ENCODE measurements at places on chromosomes 11 and 22.
A peak's percentile ranks its signal among the peaks of the same experiment; 100 is the strongest.

- DNase-seq: peak; percentile 89
Measured at GRCh38 chr11:33753304-33753967, 17.2 kb upstream of the CD59 start.

GRCh38 chr11:79428406-79428805, 12.4 kb downstream of the TENM4 start:
- no peak for DNase-seq

- no peak for DNase-seq
Measured at GRCh38 chr22:27159716-27160295, 502.4 kb downstream of the MIAT start.

GRCh38 chr11:61279934-61280659, 15.0 kb downstream of the VWCE start:
- DNase-seq: peak; percentile 22

DNA sequence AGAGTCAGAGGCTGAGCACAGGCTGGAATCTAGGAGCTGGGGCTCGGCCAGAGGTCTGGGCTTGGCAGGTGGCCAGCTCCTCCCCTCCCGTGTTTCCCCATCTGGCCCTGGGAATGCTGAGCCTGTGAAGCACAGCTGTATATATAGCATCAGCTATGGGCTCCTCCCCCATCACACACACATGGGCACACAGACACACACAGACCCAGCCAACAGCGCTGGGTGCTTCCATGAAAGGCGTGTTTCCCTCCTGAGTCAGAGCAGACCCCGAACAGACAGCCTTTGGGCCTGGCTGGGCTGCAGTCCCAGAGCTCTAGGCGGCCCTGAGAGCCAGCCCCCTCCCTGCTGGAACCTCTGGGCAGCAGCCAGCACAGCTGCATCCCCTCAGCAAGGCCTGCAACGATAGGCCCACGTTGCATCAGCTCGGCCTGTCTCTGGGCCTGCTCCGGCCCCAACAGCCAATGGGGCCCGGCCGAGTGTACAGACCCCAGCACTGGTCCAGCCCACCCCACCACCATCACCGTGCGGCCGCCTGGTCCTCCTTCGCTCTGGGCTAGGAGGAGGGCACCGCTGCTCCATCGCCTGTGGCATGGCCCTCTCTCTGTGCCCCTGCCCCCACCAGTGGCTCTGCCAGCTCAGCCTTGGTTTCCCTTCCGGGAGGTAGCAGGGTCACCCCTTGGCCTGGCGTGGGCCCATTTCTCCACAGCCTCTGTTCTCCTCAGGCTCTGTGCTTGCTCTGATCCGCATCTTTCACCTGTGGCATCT, 7.6 kb upstream of the SERPINH1 start:
- peak; percentile 99 for DNase-seq

- DNase-seq: no peak
Measured at GRCh38 chr22:40758390-40758789, 60.8 kb downstream of the SLC25A17 start.

DNA sequence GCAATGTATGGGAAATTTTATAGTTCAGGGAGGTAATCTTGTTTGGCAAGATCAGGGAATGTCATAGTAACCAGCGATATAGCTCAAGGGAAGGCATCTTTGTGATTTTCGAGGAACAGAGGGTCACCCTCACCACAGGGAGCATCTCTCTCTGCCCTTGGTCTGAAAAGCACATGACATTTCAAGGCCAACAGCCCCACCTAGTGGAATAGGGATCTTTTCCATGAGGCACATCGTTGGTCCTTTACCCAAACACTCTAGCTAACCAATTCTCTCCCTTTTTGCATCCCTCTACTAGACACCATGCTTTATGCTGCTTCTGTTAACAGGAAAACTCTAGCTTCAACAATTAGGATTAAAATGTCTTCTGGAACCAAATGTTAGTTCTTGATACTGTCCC, 179.0 kb downstream of the GRM5 start:
- peak; percentile 5 for DNase-seq

GRCh38 chr11:133399855-133400625, 132.3 kb downstream of the OPCML start:
- no peak for DNase-seq

DNA sequence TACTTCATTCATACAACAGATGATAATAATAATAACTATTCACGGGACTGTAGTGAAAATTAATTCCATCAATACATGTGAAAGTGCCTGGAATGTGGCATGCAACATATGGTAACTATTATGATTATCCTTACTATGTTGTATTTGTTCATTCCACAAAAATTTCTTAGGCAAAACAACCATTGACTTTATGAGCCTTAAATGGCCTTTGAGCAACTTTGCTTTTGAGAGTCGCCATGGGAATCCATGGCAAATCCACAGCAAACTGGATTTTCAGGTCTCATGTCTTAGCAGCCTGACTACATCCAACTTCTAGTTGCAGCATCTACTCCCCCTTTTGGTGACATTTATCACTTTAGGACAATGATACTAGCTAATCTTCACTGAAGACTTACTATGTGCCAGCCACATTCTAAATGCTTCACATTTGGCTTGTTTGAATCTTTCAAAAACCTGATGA, 56.8 kb downstream of the SLC1A2 start:
- DNase-seq: no peak

- no peak for DNase-seq
Measured at GRCh38 chr22:27993201-27993635, 74.2 kb upstream of the PITPNB start.

GRCh38 chr11:24861440-24861839, 364.6 kb downstream of the LUZP2 start:
- no peak for DNase-seq

DNA sequence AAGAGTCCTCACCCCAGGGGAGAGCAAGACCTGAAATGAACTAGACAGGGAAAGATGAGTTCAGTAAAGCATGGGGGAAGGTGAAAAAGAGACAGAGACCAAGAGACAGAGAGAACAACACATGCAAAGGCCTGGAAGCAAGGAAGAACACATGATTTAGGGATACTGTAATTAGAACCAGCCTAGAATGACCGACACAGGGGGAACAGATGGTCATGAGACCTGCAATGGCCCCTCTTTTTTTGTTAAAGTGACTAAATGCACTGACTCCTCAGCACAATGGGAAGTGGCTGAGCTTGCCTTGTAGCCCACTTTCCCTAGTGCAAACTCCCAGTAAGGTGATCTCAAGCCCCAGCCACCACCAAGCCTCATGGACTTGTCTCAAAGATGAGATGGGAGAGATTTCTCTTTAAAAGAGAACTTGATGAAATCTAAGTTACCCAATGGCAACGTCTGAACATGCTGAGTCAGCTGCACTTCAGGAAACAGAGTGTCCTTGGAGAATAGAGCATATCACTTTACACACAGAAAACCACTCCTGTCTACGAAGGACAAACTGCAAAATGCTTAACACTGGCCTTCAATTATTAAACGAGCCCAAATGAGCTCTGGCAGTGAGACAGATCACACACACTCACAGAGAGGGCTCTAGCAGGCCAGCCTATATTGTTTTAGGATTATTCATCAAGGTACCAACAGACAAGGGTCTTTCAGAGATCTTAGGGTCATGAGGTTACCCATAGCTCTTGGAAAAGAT, 91.0 kb downstream of the SERGEF start:
- DNase-seq: peak; percentile 81

DNA sequence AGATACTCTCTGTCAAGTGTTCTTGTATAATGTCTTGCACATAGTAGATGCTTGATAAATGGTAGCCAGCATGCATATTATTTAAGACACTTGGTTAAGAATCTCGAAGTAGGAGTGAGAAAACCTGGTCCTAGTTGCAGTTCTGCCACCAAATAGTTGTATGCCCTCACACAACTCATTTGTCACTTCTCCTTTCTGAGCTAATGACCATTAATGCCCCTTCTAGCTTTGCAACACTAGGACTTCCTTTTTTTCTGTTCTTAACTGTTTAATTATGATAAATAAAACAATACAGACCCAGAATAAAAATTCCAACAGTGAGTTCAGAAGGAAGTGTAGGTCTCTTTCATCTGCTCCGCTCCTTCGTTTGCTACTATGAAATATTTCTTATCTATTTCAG, 453.6 kb downstream of the TMEM135 start:
- DNase-seq: no peak

- DNase-seq: no peak
Measured at GRCh38 chr11:121884626-121885025, 231.4 kb downstream of the BLID start.

DNA sequence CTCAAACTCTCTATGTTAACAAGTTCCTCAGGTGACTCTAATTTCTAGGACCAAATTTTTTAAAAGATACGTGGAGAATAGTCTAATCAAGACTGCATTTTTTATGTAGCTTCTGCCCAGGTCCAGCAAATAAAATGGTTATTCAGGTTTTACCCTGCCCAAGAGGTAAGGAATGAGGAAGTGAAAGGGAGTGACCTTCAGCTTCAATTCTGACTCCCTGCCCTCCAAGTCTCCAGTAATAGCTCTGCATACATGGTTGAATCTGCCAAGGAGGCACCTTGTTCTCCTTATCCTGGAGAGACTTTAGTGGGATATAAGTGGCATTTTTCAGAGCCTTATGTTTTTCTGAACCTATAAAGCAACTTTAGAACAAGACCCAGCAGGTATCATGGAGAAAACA, 15.5 kb downstream of the MUC15 start:
- no peak for DNase-seq

GRCh38 chr22:49735411-49735900, 92.2 kb downstream of the BRD1 start:
- no peak for DNase-seq

GRCh38 chr11:89189776-89190175, 12.1 kb downstream of the TYR start:
- no peak for DNase-seq

GRCh38 chr22:22997262-22997898, 72.9 kb upstream of the GNAZ start:
- DNase-seq: no peak

DNA sequence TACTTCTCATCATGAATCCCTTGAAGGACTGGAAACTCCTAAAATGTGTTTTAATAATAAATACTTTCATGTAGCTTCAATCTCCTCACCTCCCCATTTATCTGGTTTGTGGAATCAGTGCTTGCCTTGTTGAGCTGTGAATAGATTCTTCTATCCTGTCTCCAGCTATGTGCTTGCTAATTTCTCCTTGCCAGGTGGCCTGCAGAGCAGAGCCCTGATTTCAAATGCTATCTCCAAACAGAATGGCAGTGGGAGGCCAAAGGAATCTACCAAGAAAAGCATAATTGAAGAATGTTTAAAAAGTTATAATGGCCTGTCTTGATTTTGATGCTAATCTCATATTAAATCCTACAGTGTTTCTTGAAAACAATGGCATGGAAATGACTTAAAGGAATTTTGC, 309.3 kb upstream of the CHORDC1 start:
- DNase-seq: no peak

DNA sequence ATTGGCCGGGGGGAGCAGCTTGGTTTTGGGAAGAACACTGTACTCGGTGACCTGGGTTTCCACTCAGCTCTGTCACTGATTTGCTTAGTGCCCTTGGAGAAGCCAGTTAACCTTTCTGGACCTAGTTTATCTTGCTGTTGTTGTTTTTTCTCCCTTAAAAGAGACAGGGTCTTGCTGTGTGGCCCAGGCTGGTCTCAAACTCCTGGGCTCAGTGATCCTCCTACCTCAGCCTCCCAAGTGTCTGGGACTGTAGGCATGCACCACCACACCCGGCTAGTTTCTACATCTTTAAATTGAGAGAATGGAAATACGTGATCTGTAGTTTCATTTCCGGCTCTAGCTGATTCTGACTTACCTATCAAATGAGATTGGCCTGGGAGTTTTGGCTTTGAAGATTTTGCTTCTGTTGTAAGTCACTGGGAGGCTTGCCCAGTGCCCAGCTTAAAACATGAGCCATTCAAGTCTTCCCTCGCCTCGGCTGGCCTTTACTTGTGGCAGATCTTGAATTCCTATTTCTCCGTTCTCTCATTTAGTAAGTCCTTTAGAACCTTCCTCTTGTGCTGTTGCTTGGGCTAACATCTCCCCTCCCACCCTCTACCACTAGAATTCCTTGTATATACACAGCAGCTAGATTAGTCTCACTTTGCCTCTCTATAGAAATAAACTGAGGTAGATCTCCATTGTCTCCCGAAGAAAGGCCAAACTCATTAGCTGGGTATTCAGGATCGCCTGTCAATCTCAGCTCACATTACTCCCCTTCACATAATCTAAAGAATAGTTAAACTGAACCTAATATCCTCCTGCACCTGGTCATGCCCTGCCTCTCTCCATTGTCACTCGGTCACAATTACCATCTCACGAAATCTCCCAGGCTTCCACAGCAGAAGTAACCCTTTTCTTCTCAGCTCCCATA, 87.7 kb upstream of the SLC25A18 start:
- no peak for DNase-seq

- DNase-seq: no peak
Measured at GRCh38 chr22:49344161-49344560, 483.5 kb downstream of the BRD1 start.

DNA sequence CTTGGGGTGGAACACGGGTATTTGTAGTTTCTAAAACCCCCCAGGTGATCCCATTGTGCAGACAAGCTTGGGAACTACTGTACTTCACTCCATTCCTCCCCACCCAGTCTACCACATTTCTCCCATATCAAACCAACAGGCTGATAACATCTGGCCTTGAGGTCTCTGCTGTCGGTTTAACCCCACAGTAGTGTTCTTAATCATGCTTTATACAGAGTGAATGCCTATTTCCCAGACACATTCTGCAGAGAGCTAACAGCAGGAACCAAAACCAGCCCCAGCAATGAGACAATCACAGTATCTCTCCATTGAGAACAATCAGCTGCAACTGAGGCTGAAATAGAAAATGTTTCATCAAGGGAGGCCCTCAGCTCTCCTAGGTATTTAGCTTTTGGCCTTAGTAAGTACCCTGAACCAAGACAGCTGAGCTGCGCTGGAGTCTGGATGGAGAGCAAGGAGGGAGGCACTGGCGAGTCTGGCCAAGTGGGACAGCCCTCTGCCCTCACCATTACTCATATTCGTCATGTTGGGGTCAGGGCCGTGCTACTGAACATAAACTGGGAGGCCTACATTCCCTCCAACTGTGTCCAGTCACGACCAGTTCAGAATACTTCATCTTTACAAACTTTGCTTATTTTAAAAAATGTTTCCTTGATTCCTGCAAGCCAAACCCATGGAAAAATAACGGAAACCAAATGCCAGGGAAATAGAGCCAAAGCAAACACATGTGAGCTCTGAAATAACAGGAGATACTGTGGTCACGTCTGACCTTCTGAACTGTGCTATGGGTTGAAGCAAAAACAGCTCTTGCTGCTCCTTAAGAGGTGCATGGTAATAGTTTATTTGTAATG, 81.0 kb downstream of the CCDC34 start:
- DNase-seq: peak; percentile 87

GRCh38 chr11:125408311-125408711, 87.8 kb downstream of the FEZ1 start:
- DNase-seq: no peak

GRCh38 chr11:79182794-79183193, 258.0 kb downstream of the TENM4 start:
- peak; percentile 47 for DNase-seq

- DNase-seq: no peak
Measured at GRCh38 chr11:129631201-129631600, 184.4 kb upstream of the TMEM45B start.

All from iris pigment epithelial cell (primary cell).